ENCODE measurements at places on chromosomes 4 and X.

- DNase-seq = no peak
These were observed 111.4 kb downstream of the CPZ start for GRCh38 chr4:8703857-8704495.

- no peak for DNase-seq
These were observed 212.2 kb downstream of the LDB2 start for GRCh38 chr4:16686195-16686594.

GRCh38 chr4:148575577-148575976 is 133.4 kb upstream of the NR3C2 start:
- no peak for DNase-seq

DNA sequence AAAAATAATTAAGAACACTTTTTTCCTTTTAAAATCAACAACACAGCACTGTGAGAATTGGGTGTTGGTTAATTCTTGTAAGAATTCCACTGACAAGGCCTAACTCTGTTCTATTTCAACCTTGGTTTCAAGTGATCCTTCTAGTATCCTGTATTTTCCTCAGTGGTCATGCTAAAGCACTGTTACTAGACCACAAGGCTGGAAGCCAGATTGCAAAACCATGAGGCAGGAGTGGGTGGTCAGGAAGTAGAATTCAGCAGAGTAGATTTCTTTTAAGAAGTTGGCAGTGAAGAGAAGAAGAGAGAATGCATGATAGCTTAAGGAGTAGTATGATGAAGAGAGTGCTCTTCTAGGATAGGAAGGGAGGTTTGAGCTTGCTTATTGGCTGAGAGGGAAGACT is 71.6 kb upstream of the LEF1 start:
- DNase-seq = no peak

GRCh38 chrX:109732017-109732801 is 848 bp downstream of the ACSL4 start:
- no peak for DNase-seq

DNA sequence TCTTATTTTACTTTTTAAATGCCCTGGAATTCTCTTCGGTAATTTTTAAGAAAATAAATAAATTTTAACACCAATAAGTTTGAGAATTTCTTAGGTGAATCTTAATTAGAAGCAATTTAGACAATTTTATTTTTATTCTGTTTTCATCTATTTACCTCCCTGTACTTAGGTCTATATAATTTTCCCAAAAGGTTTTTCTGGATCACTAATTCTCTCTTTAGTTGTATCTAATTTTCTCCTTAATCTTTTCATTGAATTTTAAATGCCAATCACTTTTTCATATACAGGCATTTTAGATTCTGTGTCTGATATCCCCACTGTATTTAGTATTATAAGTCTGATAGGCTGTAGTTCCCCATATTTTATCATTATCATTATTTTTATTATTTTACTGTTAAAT is 845.3 kb downstream of the TRIML1 start:
- DNase-seq = no peak

DNA sequence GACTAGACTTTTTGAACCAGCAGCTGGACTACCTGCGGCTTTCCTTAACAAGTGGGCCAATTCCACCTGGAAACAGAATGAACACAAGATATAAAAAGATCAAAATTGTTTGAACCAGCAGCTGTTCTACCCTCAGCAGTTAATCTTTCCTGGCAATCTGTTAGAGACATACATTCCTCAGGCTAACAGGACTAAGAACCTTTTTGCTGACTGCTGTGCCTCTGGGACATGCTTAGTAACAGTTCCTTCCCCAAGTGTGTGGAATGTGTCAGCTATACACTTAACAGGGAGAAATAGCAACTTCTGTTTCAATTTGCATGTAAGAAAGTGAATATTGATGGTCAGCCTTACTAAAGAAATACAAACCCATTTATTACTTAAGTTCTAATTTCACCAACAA is 554.4 kb downstream of the ARAP2 start:
- no peak for DNase-seq

GRCh38 chr4:721261-722168 is 15.9 kb downstream of the PCGF3 start:
- DNase-seq = no peak

DNA sequence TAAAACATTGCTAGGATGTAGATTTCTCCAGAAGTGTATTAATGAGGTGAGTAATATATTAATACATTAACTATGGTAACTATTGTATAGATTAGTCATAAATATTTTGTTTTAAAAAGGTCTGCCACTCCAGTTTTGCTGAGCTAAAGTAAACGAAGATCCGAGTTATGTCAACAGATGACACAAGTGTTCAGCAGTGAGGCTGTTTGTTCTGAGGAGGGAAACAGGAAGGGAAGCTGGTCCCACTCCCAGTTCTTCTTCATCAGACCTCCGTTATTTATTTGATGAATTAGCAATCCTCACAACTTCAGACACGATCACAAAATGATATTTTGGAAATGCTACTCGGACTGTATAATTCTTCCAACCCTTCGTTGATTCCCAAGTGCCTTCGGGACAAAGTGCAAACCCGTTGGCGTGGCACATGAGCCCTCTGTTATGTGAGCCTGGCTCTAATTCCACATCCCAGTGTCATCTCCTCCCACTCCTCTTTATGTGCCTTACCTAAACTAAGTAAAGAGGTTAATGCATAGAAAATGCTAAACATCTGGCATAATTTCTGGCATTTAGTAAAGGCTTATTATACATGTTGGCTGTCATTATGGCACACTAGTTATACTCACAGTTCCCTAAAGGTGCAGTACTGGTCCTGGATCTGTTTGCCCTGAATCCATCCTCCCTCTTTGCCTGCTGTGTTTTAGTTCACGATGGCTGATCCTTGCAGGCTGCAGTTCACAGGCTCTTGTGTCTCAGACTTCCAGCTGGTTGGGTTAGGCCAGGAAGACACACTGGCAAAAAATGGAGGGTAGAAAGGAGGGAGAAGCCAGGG is 190.6 kb upstream of the LNX1 start:
- no peak for DNase-seq

- DNase-seq = no peak
These were observed 72.2 kb downstream of the AASDH start for GRCh38 chr4:56315041-56315440.

DNA sequence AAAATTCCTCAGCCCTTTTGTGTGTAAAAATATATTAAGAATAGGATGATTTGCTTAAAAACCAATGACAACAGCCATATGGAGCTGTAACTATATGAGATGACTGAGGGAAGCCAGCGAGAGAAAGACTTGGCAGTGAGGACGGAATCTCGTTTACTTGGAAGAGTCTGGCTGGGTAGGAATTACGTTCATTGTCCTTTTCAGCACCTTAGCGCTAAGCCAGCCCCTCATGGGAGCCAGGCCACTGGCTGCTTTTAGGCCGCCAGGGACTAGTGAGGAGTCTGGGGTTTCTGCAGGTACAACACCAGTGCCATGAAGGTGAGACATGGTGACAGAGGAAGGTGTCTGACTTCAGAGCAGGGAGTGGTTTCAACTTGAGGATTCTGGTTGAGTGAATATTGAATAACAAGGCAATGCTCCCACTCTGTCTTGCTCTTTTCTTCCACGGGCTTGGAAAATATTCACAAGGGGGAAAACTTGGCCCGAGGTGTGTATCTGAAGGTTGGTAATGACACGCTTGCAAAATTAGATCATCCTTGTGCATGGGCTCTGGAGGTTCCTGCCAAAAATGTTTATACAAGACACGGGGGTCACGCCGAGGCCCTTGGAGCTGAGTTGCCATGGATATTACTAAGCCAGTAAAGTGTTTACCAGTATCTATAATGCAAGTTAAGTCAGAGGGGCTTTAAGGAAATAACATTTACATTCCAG is 17.4 kb downstream of the KLF3 start:
- DNase-seq = no peak
